Naive thymus-derived CD8-positive, alpha-beta T cell (primary cell): ENCODE measurements at places on chromosomes 16 and 17.

- no peaks in the 10 kb centered on the region for H3K4me1 ChIP-seq
- H3K27me3 ChIP-seq = no peaks in the 10 kb centered on the region
- no peak overlapping the region for H3K4me3 ChIP-seq
- DNase-seq = no peak
Observed at GRCh38 chr17:72362376-72363088, 241.7 kb downstream of the SOX9 start.

DNA sequence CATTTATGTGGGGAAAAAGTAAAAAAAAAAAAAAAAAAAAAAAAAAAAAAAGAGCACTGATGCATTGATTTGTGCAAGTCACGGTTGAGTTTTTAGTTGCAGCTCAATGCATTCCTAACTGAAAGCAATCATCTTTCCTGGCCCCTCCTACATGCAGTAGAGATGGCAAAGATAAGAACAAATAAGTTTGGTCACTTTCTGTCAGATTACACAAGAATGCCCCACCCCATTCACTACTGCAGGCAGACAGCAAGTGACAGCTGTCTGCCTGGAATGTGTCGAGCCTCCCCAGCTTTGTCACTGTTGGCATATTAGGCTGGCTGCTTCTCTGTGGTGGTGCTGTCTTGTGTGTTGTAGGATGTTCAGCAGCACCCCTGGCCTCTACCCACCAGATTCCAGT lies 243.5 kb downstream of the FOXL1 start:
- H3K27ac ChIP-seq = no peak overlapping the region
- H3K4me3 ChIP-seq = no peak overlapping the region
- no peaks in the 10 kb centered on the region for H3K36me3 ChIP-seq

DNA sequence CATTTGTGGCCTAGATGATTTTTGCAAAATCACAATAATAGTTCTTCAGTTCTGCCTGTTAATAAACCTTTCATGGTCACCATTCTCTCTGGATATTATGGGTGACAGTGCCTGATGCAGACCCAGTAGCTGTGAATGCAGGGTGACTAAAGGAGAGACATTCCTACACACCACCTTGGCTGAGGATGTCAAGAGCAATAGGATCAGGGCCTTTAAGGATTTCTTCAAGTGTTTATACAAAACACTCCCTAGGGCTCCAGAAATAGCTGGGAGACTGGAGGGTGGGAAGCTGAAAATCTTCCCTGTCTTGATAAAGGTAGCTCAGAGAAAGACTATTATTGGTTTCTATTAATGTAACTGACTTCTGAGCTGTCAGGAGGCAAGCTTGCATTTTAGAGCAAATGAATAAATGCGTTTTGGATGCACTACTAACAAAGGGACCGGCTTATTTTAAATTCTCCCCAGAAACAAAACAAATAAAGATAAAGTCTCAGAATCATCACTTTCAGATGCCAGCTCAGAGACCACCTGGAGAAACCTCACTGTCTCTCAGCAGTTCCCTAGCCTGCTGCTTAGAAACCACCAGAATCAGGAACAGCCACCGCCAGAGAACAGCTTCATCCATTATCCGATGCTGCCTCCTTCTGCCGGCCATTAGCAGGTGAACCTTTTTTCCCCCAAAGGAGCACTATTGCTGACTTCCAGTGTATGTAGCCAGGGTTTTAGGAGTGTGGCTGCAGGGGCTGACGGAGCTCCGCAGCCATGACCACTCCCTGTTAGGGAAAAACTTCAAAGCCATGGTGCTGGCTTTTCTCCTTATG lies 171.4 kb upstream of the DYNLRB2 start:
- H3K36me3 ChIP-seq = peaks cover 6% of the 10 kb centered on the region
- no peak overlapping the region for H3K27ac ChIP-seq
- no peak for DNase-seq
- no peaks in the 10 kb centered on the region for H3K4me1 ChIP-seq

- H3K4me3 ChIP-seq = peak overlapping the region; percentile 100
- no peak for DNase-seq
- peak overlapping the region; percentile 57 for H3K27ac ChIP-seq
- peaks cover 44% of the 10 kb centered on the region for H3K4me1 ChIP-seq
Observed at GRCh38 chr16:30066761-30067583, 1.4 kb downstream of the ALDOA start.

DNA sequence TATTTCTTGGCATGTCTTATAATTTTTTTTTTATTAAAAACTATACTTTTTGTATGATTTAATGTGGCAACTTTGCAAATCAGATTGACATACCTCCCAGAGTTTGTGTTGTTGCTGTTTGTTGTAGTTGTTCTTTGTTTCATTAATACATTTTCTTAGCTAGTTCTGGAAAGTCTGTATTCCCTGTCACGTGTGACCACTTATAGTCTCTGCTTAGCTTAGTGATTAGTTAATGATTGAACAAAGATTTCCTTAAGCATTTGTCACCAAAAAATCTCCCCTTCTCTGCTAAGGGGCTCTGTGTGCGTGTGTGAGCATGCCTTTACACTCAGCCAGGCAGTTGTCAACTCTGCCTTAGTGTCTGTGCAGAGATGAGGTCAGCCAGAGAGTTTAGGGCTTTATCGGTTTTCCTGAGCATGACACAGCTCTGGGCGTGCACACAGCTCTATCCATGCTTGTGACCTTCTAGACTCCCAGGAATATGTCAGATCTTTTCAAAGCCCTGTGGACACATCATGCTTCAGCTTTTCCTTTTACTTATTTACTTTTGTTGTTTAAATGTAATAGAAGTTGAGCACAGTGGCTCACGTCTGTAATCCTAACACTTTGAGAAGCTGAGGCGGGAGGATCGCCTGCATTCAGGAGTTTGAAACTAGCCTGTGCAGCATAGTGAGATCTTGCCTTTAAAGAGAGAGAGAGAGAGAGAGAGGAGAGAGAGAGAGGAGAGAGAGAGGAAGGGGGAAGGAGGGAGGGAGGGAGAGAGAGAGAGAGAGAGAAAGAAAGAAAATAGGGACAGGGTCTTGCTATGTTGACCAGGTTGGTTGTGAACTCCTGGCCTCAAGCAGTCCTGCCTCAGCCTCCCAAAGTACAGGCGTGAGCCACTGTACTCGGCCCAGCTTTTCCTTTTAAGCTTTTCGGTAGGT lies 21.9 kb downstream of the DNAI2 start:
- no peak overlapping the region for H3K27ac ChIP-seq
- DNase-seq = no peak
- peaks cover 5% of the 10 kb centered on the region for H3K4me1 ChIP-seq

DNA sequence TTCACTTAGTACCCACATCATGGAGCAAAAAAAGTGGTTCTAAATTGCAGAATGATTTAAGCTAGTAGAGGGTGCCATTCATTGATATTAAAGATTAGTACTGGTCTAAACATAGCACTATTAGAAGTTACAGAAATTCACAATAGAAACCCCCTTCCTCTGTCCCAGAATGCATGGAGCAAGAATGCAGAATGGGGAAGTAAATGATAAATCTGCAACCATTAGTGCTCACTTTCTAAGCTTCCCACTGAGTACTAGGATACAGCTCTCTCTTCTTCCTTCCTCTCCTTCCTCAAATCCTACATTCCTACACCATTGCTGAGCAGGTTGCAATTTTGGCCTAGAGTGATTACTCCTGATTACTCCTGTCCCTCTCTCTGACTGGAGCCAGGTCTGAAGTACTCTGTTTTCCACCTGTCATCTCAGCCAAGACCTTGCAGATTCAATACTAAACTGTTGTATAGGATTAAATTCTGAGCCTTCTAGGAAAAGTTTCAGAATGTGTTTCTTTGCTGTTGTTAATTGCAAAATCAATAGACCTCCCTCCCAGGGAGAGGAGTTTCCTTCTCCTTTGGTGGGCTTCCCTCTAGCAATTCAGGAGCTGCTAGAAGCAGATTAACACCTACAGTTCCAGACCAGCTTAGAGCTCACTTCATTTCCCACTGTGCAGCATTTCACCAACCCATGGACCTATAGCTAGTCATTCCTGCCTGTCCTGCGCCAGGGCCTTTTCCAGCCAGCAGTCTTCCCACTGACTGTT lies 165.5 kb upstream of the TBX2 start:
- H3K27ac ChIP-seq = no peak overlapping the region
- H3K4me1 ChIP-seq = peaks cover 5% of the 10 kb centered on the region
- no peaks in the 10 kb centered on the region for H3K36me3 ChIP-seq
- no peak overlapping the region for H3K4me3 ChIP-seq

- H3K27ac ChIP-seq = no peak overlapping the region
- no peaks in the 10 kb centered on the region for H3K27me3 ChIP-seq
- H3K4me3 ChIP-seq = no peak overlapping the region
- no peaks in the 10 kb centered on the region for H3K36me3 ChIP-seq
- H3K4me1 ChIP-seq = no peaks in the 10 kb centered on the region
Observed at GRCh38 chr16:62732092-62732491, 695.9 kb upstream of the CDH8 start.

DNA sequence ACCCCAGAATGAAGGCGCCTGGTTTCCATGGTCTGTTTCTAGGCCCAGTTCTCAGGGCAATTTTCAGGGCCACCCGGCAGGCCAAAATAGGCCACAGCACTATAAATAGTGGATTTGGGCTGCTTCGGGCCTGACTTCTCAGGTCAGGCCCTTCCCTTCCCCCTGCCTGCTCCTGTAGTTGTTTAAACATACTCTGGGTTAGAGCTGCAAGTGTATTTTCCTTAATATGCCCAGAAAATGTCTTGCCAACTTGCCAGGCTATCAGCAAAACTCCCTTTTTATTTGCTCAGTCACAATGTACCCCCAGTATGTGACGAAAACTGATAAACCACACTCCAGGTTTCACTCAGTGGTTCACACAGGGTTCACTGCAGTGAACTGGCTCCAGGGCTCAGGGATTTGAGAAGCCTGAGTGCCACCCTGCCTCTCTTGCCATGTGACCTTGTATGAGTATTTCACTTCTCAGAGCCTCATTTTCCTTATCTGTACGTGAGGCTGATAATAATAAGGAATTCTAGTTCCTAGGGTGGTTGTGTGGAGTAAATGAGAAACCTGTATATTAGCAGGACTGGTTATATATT lies 76.5 kb downstream of the GPRC5B start:
- no peak for DNase-seq
- H3K4me1 ChIP-seq = peaks cover 14% of the 10 kb centered on the region
- H3K36me3 ChIP-seq = no peaks in the 10 kb centered on the region
- H3K4me3 ChIP-seq = no peak overlapping the region
- H3K27ac ChIP-seq = peak overlapping the region; percentile 63

GRCh38 chr17:61411011-61411260 lies 11.3 kb downstream of the TBX2 start:
- H3K27me3 ChIP-seq = peaks cover 46% of the 10 kb centered on the region
- peak overlapping the region; percentile 79 for H3K4me3 ChIP-seq
- H3K27ac ChIP-seq = no peak overlapping the region
- H3K36me3 ChIP-seq = no peaks in the 10 kb centered on the region
- no peak for DNase-seq

DNA sequence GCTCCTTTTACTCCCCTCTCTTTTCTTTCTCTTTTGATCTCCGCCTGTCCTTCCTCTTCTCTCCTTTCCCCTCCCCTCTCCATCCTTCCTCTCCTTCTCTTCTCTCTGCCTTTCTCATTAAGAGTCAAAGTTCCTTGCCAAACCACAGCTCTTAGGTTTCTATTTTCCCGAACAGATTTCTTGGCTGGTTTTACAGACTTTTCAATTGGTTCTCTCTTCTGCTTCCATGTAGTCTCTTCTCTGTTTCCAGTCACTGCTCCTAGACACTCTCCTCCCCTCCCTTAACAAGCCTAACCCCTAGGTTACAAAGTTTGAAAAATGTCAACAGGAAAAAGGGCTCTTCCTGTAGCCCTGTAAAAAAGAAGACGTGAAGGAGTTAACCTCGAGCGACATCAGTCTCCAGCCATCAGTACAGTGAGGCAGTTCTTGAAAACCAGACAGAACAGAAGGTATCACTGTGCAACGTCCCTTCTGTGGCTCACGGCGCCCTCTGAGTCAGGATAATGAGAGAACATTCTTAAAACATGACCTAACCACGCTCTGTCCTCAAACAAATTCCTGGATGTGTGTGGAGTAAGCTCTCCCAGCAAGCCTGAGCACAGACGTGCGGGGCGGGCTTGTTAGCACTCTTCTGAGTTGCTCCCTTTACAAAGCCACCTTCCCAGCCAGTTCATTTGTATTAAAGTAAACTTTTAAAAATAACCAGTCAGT lies 11.6 kb upstream of the MARCHF10 start:
- H3K36me3 ChIP-seq = no peaks in the 10 kb centered on the region
- peaks cover 12% of the 10 kb centered on the region for H3K27me3 ChIP-seq
- peaks cover 5% of the 10 kb centered on the region for H3K4me1 ChIP-seq
- H3K4me3 ChIP-seq = no peak overlapping the region
